ENCODE measurements at places on chromosomes 7 and 10.
A peak's percentile ranks its signal among the peaks of the same experiment; 100 is the strongest.

DNA sequence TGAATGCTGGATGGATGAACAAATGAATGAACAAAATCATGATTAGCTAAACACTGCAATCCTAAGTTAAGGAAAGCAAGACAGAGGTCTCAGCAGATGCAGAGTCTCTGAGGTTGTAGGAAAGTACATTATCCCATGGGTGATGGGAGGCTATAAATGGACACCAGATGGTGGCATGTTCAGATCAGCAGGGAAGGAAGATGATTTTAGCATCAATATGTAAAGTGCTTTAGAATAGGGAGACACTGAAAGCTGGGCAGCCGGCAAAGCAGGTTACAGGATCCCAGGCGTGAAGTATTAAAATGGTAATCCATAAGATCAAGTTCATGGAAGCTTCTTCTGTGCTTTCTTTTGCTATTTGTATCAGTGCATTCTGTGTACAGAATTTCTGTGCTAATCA is 7.9 kb upstream of the RAPGEF5 start:
- no peak for DNase-seq

- DNase-seq = no peak
These were observed 159.4 kb upstream of the MEOX2 start for GRCh38 chr7:15845868-15846267.

- DNase-seq = no peak
These were observed 95.0 kb downstream of the VPS50 start for GRCh38 chr7:93327006-93327633.

GRCh38 chr7:51223505-51223904 is 93.1 kb downstream of the COBL start:
- no peak for DNase-seq

DNA sequence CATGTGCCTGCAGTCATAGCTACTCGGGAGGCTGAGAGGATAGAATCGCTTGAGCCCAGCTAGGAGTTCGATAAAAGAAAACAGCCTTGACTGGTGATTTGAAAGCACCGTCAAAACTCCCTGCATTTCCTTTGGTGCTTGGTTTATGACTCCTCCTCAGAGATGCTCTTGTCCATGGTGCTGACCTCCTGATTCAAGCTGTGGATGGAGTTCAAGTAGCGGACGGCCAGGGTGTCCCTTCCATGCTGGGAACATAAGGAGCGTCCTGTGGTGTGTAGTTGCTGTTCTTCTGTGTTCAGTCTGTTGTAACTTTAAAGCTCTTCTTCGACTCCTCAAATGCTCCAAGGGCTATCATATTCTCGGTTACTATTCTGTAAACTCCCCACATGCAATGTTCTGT is 382.5 kb upstream of the KIAA1217 start:
- no peak for DNase-seq

- no peak for DNase-seq
These were observed 14.5 kb downstream of the CFAP46 start for GRCh38 chr10:132927824-132928223.

DNA sequence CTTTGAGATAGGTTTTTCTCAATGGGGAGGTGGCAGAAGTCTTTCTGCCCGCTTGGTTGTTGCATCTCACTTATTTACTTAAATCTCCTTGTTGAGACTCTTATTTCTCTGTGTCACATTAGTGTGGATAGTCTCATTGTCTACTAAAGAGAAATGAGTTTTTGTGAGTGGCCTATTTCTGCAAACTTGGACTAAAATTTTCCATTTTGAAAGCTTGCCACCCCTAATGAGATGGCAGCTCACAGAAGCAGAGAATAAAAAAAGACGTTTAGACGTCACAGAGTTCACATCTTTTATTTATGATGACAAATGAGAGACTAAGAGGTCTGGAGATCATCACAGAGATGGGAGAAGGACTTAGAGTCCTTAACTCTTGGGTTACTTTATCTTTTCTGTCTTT is 262.7 kb upstream of the PHYHIPL start:
- no peak for DNase-seq

DNA sequence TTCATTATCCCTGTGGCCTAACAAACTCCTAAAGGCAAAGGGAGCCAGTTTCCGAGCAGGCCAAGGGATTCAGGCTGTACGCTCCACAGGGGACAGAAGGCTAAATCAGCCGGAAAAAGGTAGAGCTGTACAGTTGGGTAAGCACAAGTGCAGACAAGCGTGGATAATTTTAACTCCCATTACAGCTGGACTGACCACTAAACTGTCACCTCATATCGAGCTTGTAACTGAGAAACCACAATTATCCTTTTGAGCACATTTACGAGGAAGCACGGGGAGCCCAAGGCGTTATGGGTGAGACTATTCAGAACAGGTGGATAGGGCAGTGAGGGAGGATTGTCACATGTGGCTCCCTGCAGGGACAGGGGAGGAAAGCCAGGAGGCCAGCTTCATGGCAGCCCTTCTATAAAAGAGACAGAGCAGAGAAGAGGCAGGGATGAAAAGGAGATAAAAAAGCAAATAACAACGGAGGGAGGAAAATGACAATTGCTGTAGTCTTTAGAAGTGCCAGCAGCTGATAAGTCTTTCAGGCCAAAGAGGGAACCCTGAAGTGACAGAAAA is 288.0 kb downstream of the FGFR2 start:
- peak; percentile 1 for DNase-seq

DNA sequence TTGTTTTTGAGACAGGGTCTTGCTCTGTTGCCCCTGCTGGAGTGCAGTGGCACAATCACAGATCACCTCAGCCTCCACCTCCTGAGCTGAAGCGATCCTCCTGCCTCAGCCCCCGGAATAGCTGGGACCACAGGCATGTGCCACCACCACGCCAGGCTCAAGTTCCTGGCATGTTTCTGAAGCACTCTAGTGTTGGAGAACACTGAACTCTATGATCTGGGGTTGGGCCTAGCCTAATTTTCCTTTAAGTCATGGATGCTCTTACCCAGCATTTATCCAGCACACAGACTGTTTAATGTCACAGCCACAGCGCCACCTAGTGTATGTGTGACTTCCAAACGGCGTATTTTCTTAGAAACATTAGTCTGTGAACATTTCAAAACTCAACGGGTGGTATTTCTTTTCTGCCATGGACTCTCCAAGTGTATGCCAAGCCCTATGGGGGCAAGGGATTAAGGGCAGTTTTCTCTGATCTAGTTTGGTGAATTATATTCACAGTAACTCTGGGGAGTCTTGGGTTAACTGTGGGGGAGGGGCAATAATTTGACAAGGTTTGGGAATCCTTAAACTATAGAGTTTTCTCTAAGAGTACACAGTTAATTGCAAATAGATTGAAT is 91.8 kb downstream of the CREM start:
- peak; percentile 51 for DNase-seq

- DNase-seq = no peak
These were observed 178.0 kb downstream of the JCAD start for GRCh38 chr10:29881336-29881771.

Measured in NCI-H1105 treated with DMSO at 0.1 percent for 48 hours (cell line).